Upper lobe of left lung (tissue), 6 donors: ENCODE measurements at places on chromosomes 3 and 15. TPM values are rescaled to one million over a fixed set of nuclear protein-coding genes. Genes with fewer than 3 reads are reported as not detected.

- no peak for DNase-seq
These were observed 247.0 kb downstream of the STXBP5L start for GRCh38 chr3:121155028-121155427.

DNA sequence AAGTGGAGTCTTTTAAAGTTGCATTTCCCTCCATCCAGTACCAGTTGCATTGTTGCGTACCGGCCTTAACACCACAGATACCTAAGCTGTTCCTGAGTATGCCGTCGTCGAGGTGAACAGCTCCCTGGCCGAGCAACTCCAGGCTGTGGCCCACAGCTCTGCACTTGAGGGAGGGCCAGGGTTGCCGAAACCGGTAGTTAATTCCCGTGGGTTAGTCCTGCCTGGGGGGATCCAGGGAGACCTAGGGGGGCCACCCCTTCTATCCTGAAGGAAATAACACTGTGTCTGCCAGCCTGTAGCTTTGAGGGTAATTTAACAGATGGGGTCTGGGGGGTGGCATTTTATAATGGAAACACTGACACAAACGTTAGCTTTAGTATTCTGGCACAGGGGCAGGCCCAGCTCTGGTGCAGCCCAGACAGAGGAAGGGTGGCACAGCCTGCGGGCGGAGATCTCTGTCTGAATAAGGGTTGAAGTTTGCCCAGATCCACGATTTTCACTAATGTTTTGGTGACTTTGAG is 60.8 kb downstream of the RGMA start:
- no peak for DNase-seq

DNA sequence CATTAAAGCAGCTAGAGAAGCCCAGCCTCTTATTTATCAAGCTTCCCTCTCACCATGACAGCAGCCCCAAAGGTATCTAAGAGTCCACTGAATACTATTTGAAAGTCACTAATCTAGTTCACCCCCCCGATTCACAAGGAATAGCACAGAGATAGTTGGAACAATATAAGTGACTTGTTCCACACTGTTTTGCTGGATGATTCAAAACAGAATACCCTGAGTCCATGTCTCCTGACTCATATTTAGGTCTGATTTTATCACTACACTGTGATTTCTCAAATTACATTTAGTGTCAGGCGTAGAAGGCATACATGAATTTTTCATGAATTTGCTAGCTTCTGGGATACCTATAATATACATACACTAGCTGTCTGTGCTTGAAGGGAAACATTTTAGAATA is 18.7 kb upstream of the EOGT start:
- DNase-seq = no peak

ESYT3 gene
- 49.2 TPM for total RNA-seq

GRCh38 chr3:152365126-152365525 is 96.4 kb downstream of the MBNL1 start:
- no peak for DNase-seq

CCR8 gene
- total RNA-seq = not detected

PLCH1 gene
- total RNA-seq = 8.2 TPM

GRCh38 chr3:124920718-124921117 is 13.8 kb downstream of the MUC13 start:
- DNase-seq = no peak

GRCh38 chr15:78537266-78537905 is 2.9 kb upstream of the PSMA4 start:
- no peak for DNase-seq

CHRNA5 gene
- 0.46 TPM for total RNA-seq

- no peak for DNase-seq
These were observed 406.2 kb downstream of the PLOD2 start for GRCh38 chr3:145754605-145755289.

GRCh38 chr3:167740961-167741587 is 5.6 kb downstream of the SERPINI1 start:
- DNase-seq = no peak

DNA sequence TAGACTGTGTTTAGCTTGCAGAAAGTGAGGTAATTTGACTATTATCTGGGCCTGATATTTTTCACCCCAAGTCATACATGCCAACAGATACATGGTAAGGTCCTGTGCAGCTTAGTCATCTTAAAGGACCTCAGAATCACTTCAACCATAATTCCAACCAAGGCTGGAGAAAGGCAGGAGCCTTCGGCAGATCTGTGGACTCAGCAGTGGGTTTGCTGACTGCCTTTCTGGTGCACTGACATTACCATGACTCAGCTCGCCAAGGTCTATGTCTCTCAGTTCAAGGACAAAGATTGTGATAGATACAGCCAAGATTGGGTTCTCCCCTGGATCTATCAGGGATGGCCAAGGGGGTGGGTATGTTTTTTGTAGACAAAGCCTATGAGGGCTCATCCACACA is 32.7 kb downstream of the LYZL4 start:
- no peak for DNase-seq

- DNase-seq = no peak
These were observed 2.6 kb downstream of the APBA2 start for GRCh38 chr15:28888302-28888894.

GRCh38 chr3:99919694-99920093 is 102.0 kb downstream of the CMSS1 start:
- DNase-seq = no peak
